ENCODE measurements at places on chromosomes 2 and 18. TPM values are rescaled to one million over a fixed set of nuclear protein-coding genes. Genes with fewer than 3 reads are reported as not detected.

The EPHA4 gene
- 74.2 TPM for total RNA-seq

The TUBA3E gene
- total RNA-seq = not detected

The VAMP5 gene
- total RNA-seq = 11.3 TPM

The UGP2 gene
- total RNA-seq = 87.3 TPM

The PARD3B gene
- 44.8 TPM for total RNA-seq
